ENCODE measurements at places on chromosomes 7 and 10.

- DNase-seq = no peak
These were observed 4.7 kb upstream of the TEX36 start for GRCh38 chr10:125687507-125688185.

GRCh38 chr10:34127676-34128075, 687.4 kb downstream of the PARD3 start:
- no peak for DNase-seq

- no peak for DNase-seq
These were observed 686 bp upstream of the MIOS start for GRCh38 chr7:7565746-7566650.

DNA sequence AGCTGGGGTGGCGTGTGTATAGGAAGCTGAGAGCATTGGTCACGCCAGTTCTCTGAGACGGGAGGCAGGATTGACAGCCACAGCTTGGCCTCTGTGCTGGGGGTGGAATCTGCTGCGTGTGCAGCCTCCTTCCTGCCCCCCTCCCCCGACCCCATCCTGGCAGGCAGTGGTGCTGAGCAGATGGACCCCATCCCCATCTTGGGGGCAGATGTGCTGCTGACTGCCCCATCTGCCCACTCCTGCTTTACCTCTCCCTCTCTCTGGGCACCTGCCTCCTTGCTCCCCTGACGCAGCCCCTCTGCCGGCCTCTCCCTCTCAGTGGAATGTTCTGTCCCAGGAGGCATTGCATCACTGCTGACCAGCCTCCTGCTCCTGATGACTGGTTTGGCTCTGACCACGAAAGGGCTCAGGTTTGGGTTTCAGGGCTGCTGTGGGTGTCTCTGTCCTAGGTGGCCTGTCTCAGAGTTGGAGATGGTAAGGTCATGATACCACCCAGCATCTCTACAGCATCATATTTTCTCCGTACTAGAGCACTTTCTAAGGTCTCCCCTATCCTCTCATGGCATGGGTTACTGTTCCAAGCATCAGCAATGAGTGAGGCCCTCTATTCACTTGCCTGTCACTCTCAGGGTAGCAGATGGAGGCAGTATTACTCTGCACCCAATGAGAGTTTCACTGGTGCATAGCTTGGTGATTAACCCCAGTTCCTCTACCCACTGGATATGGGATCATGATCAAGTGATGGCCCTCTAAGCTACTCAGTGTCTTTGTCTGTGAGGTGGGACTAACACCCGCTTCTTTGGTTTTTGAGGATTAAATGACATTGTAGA, 81.9 kb downstream of the RBM20 start:
- no peak for DNase-seq

DNA sequence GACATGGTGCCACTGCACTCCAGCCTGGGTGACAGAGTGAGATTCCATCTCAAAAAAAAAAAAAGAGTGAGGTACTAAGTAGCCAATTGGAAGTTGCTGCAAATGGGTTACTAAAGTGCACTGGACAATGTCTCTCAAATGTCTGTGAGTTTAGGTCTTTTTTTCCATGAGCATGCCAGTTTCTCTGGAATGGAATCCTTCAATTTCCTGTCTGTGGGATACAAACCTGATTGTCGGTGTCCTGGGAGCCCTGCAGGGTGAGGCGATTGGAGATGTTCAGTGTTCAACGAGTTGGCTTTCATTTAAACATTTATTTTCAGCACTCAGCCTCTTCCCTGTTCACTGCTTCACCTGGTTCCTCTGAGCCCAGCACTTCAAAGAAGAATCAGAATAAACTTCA, 5.3 kb upstream of the CALD1 start:
- no peak for DNase-seq

- no peak for DNase-seq
These were observed 7.5 kb upstream of the CAV2 start for GRCh38 chr7:116491887-116492653.

DNA sequence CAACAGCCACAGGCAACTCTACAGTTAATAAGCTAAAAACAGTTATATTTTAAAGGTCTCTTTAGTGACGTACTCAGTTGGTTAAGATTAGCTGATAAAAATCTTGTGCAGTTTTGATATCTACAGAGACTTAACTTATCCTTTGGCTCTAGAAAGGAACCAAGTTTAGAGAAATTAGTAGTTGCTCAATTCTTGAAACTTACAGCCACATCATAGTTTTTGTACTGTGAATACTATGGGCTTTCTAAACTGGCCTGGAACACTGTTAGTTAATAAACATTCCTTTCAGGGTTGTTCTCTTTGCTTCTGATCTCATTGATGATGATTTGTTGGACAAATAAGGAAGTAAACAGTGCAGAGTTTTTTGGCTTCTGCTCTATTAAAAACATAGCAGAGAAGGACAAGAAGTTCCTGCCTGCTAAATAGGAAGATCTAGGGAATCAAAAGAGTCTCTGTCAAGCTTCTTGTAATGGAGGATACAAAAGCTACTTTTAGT, 73.1 kb downstream of the MKLN1 start:
- DNase-seq = no peak

DNA sequence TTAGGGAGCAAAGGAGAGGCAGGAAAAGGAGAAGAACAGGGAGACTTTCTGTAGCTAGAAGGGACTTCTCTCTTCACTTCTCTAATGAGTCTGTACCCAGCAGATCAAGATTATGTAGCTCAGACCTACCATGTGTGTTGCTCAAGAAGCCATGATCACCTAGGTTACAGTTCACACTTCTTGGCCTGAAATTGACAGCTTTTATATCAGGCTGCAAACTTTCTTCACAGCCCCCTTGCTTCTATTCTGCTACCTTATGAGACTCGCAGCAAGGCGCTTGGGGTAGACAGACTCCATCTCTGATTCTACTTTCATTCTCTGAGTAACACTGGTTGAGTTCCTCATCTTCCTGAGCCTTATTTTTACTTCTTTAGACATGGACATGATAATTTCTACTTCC, 19.6 kb upstream of the GIMAP2 start:
- no peak for DNase-seq

GRCh38 chr7:147980826-147981813, 609.4 kb upstream of the C7orf33 start:
- DNase-seq = no peak

DNA sequence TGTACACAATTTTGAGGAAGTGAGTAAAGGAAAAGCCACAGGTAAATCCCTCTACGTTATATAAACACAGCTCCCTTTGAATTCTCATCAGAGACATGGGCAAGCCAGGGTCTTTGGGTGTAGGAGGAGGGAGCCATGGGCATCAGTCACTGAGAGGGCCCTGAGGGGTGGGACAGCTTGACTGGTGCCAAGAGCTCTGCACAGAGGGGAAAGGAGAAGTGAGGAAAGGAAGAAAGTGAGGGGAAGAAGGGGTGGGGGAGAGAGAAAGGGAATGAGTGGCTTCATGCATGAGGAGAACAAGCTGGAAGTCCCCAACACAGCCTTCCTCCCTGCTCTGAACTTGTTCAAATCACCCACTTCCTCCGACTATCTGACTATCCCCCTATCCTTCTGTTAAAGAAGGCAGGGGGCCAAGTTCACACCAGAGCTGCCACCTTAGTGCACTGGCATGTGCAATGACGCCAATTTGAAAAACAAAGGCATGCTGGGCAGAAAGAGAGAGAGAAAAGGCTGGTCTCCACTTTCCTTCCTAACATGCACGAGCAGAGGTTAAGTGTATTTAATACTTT, 16.4 kb upstream of the RNF148 start:
- DNase-seq = no peak

DNA sequence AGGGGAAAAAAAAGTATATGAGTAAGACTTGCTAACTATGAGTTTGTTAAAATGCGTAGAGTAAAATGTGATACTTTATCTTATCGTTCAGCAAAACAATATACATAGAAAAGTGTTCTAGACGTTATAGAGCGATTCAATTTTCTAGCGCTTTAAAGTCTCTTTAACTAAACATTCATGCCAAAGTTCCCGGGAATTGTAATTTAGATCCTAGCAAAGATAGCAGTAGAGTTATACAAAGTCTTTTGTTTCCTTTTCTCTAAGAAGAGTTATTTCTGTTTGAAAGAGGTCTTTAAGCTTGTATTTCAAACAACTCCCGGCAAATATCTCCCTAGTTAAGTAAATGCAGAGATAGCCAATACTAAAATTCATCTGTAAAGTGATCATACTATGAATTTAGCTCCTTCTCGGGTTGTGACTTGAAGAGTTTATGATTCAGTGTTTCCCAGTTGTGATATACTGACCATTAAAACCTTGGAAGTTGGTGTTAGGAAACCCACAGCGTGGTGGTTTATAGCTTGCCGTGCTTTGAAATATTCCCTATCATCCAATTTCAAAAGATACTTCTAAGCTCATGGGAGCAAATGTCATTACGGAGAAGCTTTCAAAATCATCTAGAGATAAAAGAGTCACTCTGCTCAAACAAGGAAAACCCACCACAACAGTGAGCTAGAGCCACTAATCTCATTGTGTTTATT, 171.7 kb downstream of the CSTF2T start:
- no peak for DNase-seq

DNA sequence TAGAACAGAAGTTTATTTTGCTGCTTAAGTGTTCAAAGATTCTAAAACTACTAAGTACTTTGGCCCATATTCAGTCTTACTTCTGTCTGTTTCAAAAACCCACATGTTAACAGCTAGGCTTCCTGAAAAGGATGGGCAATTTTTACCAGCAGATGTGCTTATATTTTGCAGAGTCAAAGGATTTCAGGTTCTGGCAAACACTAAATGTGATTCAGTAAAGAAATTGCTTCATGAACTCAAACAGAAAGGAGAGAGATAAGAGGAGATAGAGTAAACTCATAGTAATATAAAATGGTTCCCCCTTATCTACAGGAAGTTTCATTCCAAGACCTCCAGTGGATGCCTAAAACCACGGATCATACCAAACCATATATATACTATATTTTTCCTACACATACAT, 248.5 kb downstream of the AGMO start:
- DNase-seq = no peak

GRCh38 chr10:102281102-102281487, 35.8 kb downstream of the GBF1 start:
- DNase-seq = no peak

DNA sequence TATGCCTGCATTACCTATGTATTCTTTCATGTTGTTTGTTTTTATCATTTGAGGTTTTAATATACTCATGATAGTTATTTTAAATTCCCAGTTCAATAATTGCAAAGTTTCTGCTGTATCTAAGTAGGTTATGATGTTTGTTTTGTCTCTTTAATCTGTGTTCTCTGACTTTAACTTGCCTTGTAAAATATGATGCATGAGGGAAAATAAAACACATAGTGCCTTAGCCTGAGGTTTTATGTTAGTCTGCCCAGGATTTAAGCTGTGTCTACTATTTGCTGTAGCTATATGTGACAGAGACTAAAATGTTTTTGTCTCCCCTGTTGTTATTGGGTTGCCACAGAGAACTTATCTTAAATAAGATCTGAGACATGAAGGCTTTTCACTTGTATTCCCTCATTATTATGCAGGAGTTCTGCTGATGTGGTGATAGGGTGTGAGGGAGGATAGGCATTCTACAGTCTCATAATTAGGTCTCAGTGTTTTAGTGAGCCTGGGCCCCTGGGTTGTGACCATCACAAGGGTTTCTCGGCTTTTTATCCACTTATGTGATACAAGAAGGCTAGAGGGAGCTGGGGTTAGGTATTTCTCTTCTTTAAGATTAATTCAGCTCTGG, 582.5 kb downstream of the CNTNAP2 start:
- no peak for DNase-seq

DNA sequence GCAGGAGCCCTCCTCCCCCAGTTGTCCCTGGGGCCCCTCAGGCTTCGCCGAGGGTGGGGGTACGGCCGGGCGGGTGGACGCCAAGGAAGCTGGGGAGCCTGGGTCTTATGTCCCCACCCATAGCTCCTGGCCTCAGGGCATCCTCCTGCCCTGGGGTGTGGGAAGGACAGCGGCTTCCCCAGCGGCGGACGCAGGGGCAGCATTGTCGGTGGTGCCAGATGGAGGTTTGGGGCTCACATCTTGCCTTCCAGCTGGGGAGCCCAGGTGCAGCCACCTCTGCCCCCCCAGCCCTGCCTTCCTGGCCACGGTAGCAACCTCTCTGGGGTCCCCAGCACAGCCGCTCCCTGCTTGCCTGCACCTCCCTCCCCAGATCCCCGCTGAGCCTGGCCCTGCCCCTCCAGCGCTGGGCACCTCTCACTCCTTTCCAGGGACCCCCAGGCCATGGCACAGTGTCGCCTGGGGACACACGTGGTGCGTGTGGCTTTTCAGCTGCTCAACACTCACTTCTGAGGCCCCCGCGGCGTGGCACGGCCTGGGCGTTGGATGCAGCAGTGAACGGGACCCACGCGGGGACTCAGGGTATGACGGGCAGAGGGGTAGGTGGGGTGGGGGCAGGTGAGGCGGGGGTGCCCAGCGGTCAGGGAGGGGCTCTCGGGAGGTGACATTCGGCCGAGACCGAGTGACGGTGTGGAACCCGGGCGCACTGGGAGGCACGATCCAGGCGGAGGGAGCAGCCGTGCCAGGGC, 53.1 kb downstream of the UNCX start:
- DNase-seq = no peak

- DNase-seq = no peak
These were observed 780 bp downstream of the CYP3A5 start for GRCh38 chr7:99679032-99679399.

GRCh38 chr7:45975367-45975766, 54.3 kb upstream of the IGFBP3 start:
- peak; percentile 2 for DNase-seq

DNA sequence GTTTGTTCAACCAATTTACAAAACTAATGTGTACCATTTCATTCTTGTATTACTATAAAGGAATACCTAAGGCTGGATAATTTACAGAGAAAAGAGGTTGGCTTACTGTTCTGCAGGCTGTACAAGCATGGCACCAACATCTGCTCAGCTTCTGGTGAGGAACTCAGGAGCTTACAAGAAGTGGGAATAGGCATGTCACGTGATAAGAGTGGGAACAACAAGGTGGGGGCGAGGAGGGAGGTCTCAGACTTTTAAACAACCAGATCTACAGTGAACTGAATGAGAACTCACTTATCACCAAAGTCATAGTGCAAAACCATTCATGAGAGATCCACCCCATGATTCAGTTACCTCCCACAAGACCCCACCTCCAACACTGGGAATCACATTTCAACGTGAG, 1178.0 kb downstream of the REEP3 start:
- no peak for DNase-seq

DNA sequence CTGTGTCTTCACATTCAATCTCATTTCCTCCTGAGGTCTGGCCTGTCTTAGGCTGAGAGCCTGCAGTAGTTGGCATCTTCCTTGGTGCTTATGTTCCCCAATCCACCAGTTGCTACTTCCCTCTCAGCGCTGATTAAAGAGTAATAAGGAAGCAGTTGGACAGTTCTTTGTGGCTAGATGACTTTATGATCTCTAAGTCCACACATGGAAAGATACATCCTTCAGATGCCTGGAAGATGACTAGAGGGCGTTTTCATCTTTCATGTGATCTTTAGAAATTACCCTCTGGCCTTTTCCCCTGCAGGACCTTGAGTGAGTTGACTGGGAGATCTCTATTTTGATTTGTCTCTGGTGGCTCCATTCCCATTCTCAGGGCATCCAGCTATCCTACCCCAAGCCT, 204.5 kb downstream of the GRM3 start:
- DNase-seq = no peak
